ENCODE measurements at places on chromosomes 16 and 17.

- no peak for DNase-seq
These were observed 378.9 kb downstream of the WWOX start for GRCh38 chr16:78478267-78478861.

GRCh38 chr16:820748-821147 is 20.2 kb upstream of the GNG13 start:
- no peak for DNase-seq

DNA sequence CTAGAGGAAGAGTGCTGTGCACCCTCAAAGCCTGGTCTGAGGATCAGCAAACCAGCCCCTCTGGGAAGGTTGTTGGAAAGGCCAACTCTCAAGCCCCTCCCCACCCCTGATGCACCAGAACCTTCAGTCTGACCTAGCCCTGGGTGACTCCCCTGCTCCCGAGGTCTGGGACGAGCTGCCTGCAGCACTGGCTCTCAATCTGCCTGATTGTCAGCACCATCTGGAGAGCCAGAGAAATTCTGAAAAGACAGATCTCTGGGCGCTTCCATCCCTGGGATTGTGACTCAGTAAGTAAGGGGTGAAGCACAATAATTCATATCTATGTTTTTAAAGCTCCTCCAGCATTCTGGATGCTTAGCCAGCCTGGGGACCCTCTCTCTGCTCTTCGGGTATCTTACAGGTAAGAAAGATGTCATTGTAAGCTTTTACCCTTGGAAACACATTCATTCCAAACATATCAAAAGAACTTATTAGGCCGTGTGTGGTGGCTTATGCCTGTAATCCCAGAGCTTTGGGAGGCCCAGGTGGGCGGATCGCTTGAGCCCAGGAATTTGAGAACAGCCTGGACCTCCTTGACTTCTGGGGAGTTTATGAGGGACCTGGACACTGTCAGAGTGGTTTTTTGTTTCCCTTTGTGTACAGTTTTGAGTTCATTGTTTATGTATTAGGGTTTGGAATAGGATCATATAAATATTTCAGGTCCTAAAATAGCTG is 147.5 kb downstream of the KCNJ12 start:
- DNase-seq, result no peak

GRCh38 chr16:1734123-1734522 is 28.1 kb downstream of the MAPK8IP3 start:
- DNase-seq, result no peak

DNA sequence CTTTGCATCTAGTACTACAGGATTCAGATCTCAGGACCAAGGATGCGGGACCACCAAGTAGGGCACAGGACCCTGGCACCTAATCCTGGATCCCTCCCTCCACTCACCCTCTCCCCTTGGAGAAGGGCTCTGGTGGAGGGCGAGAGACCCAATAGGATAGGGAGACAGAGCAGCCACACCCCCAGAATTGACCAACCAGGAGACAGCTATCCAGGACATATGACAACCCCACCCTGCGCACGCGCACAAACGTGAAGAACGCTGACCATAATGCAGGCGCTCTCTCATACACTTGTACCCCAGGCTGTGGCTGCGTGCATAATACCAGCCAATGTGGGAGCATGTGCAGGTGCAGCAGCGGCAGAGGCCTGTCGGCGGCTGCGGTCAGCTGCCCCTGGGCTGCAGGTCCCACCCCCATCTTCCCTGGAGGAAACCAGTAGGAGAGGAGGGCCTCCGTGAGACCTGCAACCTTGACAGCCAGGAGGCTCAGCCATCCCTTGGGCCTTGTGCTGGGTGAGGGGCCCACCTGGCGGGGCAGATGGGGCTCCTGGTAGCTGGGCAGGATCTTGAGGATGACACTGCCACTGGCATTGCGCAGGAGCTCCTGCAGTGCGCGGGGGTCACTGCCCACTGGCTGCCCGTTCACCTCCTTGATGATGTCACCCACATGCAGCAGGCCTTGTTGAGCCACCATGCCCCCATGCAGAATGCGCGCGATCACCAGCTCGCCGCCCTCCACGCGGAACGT is 25.4 kb downstream of the MPP2 start:
- no peak for DNase-seq

GRCh38 chr17:17425005-17425404 is 51.8 kb upstream of the MED9 start:
- no peak for DNase-seq

DNA sequence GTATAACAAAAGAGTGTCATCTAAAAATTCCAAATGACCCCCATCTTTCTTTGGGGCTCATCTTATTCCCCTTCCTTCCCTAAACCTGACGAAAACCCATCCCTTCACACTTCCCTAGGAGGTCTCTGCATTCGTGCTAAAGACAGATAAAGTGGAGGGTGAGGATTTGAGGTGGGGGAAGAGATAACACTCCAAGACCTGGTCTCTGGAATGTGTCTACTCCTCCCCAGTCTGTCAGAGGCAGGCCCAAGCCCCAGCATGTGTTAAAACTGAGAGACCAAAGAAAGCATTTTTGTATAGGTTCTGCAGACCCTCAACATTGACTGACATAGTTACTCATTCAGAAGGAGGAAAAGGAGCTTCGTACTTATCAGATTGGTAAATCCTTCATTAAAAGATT is 11.0 kb upstream of the LHX1 start:
- DNase-seq, result no peak

GRCh38 chr16:69381231-69381630 is 4.6 kb downstream of the TERF2 start:
- no peak for DNase-seq

DNA sequence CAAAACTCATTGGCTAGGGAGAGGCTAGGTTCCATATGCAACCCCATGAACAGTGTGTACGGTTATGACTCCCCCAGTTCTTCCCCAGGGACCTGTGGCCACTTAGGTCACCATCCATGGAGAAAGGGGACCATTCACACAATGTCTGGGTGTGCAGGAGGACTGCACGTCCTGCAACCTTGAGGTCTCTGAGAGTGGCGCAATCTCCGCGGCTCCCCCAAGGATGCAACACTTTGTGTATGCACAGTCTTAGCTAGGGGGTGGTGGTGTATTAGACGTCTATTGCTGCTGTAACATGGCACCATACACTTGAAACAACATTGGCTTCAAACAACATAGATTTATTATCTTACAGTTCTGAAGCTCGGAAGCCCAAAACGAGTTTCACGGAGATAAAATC is 65.6 kb upstream of the CBX4 start:
- no peak for DNase-seq

GRCh38 chr17:41333098-41333497 is 17.5 kb downstream of the KRT33A start:
- no peak for DNase-seq

DNA sequence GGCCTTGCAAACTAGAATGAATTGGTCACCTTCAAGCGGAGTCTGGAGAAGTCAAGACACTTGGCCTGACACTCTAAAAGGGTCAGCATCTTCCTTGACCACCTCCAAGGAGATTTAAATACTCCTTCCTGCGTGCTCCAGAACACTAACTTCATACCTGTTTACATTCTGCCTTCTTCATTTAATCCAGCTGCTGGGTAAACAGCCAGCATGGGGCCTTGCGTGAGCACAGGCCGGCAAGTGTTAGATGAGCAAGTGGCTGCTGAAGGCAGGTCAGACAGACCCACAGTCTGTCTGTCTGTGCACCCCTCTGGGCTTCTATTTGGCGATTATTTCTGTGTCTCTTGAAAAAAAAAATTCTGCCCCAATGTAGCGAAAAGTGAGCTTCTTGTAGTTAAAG is 153.8 kb downstream of the MSI2 start:
- no peak for DNase-seq

DNA sequence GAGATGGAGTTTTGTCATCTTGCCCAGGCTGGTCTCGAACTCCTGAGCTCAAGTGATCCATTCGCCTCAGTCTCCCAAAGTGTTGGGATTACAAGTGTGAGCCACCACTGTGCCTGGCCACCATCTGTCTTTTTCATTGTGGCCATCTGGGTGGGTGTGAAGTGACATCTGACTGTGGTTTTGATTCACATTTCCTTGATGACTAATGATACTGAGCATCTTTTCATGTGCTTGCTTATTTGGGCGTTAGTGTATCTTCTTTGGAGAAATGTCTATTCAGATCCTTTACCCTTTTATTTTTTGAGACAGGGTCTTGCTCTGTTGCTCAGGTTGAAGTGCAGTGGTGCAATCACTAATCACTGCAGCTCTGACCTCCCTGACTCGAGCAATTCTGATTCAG is 53.9 kb upstream of the ERN1 start:
- DNase-seq, result no peak

DNA sequence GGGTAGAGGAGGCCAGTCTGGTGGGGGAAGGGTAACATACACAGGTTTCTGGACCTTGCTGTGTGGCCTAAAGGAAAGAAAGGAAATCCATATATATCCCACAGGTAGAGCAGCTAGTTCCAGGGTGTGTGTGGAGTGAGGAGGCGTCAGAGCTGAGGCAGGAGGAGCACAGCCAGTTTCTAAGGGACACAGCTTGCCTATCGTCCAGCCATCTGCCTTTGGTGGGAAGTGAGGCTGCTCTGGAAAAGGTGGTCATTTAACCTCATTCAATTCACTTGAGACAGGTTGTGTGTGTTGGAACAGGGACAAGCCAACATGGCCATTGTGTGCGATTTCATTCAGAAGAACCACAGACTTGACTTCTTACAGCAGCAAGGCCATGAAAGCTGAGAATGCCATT is 36.9 kb upstream of the ERN1 start:
- DNase-seq, result no peak

DNA sequence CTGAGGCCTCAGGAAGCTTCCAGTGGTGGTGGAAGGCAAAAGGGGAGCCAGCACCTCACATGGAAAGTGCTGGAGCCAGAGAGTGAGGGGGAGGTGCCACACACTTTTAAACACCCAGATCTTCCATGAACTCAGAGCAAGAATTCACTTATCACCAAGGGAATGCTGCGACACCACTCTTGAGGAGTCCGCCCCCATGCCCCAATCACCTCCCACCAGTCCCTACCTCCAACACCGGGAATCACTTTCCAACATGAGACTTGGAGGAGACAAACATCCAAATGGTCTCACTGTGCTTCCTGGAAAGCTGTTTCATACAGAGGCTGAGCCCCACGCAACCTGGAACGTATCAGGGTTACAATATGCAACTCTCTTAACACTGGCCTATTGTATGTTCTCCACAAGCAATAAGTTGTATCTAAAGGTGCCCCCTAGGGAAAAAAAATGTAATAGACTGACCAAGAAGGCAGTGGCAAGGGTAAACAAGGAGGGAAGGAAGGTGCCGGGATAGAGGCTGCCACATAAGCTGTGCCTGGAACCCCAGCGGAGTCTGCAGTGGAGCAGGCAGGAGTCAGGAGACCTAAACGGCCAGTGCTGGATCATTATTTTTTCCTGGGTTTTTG is 106.7 kb upstream of the FOXF1 start:
- DNase-seq, result no peak

GRCh38 chr16:842711-843560 is 42.4 kb upstream of the GNG13 start:
- DNase-seq, result no peak

GRCh38 chr17:2994441-2994840 is 69.0 kb downstream of the OR1D5 start:
- DNase-seq, result no peak

GRCh38 chr17:27332047-27332393 is 38.1 kb downstream of the WSB1 start:
- no peak for DNase-seq

GRCh38 chr16:59192551-59193199 is 458.6 kb upstream of the GOT2 start:
- no peak for DNase-seq

DNA sequence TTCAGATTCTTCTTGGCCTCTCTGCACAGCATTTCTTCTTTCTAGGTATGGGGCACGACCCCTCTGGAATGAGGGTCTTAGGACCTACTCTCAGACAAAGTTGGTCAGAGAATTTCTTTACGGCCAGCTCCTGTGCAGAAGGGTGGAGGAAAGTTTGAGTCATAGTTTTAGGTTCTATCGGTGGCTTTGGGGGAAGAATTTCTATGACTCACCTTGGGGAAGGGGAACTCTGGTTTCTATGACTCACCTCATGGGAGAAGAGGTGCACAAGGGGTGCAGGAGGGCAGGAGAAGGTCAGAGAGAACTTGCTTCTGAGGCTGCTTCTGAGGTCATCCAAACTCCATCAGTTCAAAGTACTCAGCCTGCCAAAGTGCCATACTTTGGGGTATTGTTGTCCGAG is 2.5 kb upstream of the ABCC12 start:
- DNase-seq, result peak; percentile 19

DNA sequence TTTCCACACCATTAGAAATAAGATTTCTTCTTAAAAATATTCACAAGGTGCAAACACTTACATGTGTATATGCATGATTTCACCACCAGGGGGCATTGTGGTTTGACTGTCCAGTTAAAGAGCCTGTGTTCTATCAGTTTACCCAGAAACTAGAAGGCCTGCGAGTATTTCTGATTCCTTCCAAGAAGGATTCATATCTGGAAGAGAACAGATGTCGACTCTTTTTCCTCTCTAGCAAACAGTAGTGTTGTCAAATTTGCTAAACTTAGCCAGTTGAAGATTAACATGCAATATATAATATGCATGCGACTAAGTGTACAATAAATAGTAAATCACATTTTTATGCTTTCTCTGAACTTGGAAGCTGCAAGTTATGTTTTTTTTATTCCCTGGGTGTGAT is 404.1 kb downstream of the WWOX start:
- peak; percentile 4 for DNase-seq

- DNase-seq, result no peak
These were observed 36.7 kb downstream of the SEC14L5 start for GRCh38 chr16:4994719-4995434.

GRCh38 chr17:47670064-47670463 is 20.3 kb downstream of the KPNB1 start:
- DNase-seq, result no peak

DNA sequence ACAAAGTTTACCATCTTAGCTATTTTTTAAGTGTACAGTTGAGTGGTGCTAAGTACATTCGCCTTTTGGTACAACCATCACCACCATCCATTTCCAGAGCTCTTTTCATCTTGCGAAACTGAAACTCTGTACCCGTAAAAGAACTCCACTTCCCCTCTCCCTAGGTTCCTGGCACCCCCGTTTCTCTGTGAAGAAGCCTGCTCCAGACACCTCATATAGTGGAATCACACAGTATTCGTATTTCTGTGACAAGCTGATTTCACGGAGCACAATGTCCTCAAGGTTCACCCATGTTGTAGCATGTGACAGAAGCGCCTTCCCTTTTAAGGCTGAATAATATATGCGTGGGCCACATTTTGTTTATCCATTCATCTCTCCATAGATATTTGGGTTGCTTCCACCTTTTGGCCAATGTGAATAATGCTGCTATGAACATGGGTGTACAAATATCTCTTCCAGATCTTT is 54.2 kb upstream of the MAP3K14 start:
- no peak for DNase-seq

GRCh38 chr16:54159490-54160080 is 127.0 kb downstream of the IRX3 start:
- DNase-seq, result no peak

GRCh38 chr17:64328859-64329531 is 61.7 kb downstream of the PECAM1 start:
- no peak for DNase-seq

GRCh38 chr16:87960296-87960695 is 9.1 kb downstream of the BANP start:
- DNase-seq, result no peak

DNA sequence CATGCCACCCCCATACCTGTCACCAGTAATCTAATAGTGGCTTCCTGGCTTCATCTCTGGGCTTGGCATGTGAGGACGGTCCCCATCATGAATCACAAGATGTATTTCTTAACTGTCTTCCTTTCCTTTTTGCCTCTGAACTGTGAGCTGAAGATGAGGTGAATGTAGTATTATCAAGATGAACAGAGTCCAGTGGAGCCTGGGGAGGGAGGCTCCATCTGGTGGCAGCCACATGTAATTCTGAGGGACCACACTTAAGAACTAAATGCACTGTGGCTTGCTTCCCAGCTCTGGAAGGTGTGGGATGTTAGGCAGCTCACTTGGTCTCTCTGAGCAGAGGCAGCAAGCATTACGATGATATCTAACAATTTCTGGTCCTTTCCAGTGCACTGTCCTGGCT is 354.9 kb upstream of the ASIC2 start:
- DNase-seq, result no peak

All from stimulated activated CD4-positive, alpha-beta T cell treated with anti-CD3 and anti-CD28 coated beads, Interleukin-4, amount 100 ng/mL, for 1 hour (primary cell).